ENCODE measurements at places on chromosomes 5 and 9.
A peak's percentile ranks its signal among the peaks of the same experiment; 100 is the strongest.

DNA sequence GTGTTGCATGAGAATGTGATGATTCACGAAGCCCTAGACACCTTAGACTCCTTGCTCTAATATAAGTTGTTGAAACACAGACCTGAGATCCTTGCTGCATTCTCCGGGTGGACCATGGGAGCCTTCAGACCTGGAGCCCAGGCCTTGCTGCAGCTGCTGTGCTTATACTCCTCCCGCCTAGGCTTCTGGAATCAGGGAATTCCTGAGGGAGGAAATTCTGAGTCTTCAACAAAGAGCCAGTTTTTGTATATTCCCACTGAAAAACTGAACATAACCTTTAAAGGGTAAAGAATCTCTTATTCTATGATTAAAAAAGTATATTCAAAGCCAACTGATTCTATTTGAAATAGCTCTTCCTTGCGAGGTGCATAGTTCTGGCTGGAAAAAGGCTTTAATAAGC, 245.1 kb upstream of the ELAVL2 start:
- no peaks in the 10 kb centered on the region for H3K4me1 ChIP-seq
- no peak for DNase-seq
- H3K27ac ChIP-seq: no peak overlapping the region
- no peaks in the 10 kb centered on the region for H3K36me3 ChIP-seq

- H3K27ac ChIP-seq: no peak overlapping the region
- H3K4me3 ChIP-seq: no peak overlapping the region
- no peaks in the 10 kb centered on the region for H3K27me3 ChIP-seq
- no peaks in the 10 kb centered on the region for H3K36me3 ChIP-seq
- H3K4me1 ChIP-seq: no peaks in the 10 kb centered on the region
These were observed 1536.2 kb upstream of the CDH9 start for GRCh38 chr5:28574606-28575005.

GRCh38 chr9:71647094-71647591, 121.2 kb downstream of the CEMIP2 start:
- H3K4me1 ChIP-seq: peaks cover 11% of the 10 kb centered on the region
- H3K4me3 ChIP-seq: no peak overlapping the region
- H3K36me3 ChIP-seq: no peaks in the 10 kb centered on the region
- no peaks in the 10 kb centered on the region for H3K27me3 ChIP-seq

DNA sequence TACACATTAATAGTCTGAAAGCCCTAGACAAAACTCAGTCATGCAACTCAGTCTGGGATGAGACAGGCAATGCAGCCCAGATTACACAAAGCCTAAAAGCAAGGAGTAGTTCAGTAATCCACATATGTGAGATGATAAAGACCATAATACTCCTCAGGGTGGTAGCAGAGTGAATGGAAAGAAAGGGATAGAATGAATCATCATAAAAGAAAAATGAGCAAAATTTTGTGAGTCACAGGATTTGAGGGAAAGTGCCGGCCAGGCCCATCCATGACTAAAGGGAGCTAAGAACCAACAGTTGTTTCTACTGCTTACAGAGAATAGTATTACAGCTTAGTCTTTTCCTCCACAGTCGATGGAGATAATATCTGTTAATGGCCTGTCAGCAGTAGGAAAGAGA, 90.0 kb upstream of the POU5F2 start:
- DNase-seq: no peak
- H3K27me3 ChIP-seq: no peaks in the 10 kb centered on the region
- no peak overlapping the region for H3K27ac ChIP-seq
- H3K4me1 ChIP-seq: no peaks in the 10 kb centered on the region

- H3K4me1 ChIP-seq: peaks cover 4% of the 10 kb centered on the region
- no peaks in the 10 kb centered on the region for H3K27me3 ChIP-seq
- no peak overlapping the region for H3K27ac ChIP-seq
- H3K36me3 ChIP-seq: no peaks in the 10 kb centered on the region
These were observed 440.4 kb upstream of the RIOK2 start for GRCh38 chr5:97623441-97623840.

GRCh38 chr9:112869041-112869529, 21.6 kb downstream of the SLC46A2 start:
- H3K27ac ChIP-seq: peak overlapping the region; percentile 51
- H3K27me3 ChIP-seq: no peaks in the 10 kb centered on the region
- no peak overlapping the region for H3K4me3 ChIP-seq
- H3K4me1 ChIP-seq: no peaks in the 10 kb centered on the region
- no peak for DNase-seq
- peaks cover 22% of the 10 kb centered on the region for H3K36me3 ChIP-seq

GRCh38 chr9:123637606-123637944, 281.6 kb downstream of the CRB2 start:
- DNase-seq: no peak
- no peaks in the 10 kb centered on the region for H3K36me3 ChIP-seq
- no peaks in the 10 kb centered on the region for H3K27me3 ChIP-seq
- H3K4me1 ChIP-seq: peaks cover 3% of the 10 kb centered on the region

DNA sequence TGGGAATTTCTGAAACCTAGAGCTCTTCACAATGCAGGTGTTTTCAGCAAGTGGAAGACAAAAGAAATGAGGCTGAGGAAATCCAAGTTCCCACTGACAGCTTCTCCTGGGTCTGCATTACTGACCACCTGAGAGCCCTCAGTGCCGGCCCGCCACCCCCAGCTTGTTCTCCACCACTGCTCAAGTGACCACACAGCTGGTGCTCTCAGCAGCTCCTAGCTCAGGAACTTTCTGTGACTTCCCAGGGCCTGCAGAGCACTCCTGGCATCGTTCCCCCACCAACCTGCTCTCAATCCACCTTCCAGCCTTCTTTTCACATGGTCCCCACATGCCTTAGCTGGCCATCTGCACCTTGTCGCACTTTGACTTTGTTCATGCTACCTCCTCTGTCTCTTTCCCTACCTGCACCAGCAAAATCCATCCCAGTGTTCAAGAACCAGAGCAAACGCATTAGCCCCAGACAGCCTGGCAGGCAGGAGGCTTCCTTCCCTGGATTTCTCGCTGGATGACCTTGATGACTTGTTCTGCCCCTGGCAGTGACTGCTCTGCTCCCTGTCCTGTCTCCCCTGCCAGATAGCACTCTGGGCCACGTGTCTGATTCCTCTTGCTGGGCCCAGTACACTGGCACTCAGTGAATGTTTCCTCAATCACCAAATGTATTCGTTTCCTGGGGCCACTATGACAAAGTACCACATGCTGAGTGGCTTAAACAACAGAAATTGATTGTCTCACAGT, 35.1 kb upstream of the NANS start:
- no peak for DNase-seq
- H3K36me3 ChIP-seq: peaks cover 41% of the 10 kb centered on the region
- no peak overlapping the region for H3K27ac ChIP-seq
- no peaks in the 10 kb centered on the region for H3K4me1 ChIP-seq
- no peak overlapping the region for H3K4me3 ChIP-seq

DNA sequence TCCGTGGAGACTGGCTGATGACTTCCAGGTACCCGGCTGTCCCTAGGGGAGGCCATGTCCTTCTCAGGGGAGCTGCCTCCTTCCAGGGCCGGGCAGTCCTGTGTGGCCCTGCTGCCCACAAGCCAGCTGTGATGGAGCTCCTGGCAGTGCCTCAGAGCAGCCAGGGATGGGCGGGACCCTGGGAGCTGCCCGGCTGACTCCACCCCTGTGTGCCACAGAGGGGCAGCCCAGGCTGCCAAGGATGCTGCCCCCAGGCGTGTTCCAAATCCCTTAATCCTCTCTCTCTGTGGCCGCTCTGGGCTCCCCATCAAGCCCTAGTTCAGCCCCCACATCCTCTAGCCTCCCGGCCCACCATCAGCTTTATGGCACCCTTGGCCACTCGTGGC, 7.0 kb upstream of the SCGB3A1 start:
- DNase-seq: peak; percentile 40
- no peaks in the 10 kb centered on the region for H3K36me3 ChIP-seq
- H3K27ac ChIP-seq: no peak overlapping the region
- H3K27me3 ChIP-seq: peaks cover 15% of the 10 kb centered on the region
- H3K4me1 ChIP-seq: no peaks in the 10 kb centered on the region

GRCh38 chr5:83487155-83487554, 15.6 kb downstream of the VCAN start:
- no peak overlapping the region for H3K4me3 ChIP-seq
- no peaks in the 10 kb centered on the region for H3K27me3 ChIP-seq
- H3K27ac ChIP-seq: no peak overlapping the region
- H3K4me1 ChIP-seq: no peaks in the 10 kb centered on the region

DNA sequence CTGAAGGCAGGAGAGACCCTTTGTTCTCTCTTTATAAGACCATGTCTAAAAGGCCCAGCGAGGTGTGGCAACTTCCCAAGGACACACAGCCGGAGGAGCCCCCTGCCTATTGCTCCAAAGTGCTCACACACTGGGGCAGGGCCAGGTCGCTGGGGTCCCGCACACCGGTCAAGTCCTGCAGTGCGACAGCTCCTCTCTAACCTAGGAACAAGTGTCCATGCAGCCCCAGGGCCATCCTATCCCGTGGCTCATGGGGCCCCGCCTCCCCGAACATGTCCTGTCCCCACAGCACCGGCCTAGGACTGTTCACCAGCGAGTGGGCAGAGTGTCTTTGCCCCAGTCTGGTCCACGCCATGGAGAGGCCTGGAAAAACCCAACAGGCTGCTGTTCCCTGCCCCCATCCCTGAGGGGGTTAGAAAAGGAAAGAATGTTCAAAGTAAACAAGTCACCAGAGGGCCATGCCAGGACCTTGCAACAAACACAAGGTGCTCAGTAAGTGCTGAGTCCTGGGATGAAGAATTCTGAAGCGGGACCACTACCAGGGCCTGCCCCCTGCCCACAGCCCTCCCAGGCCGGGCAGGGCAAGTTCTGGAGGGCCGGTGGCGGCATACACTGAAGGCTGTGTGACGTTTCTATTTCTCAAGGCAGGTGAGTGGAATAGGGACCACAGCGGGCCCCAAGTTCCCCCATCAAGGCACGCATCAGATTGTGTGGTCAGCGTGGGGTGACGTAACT, 938 bp downstream of the NINJ1 start:
- H3K27ac ChIP-seq: peak overlapping the region; percentile 94
- peaks cover 91% of the 10 kb centered on the region for H3K4me1 ChIP-seq
- peak; percentile 78 for DNase-seq
- H3K27me3 ChIP-seq: no peaks in the 10 kb centered on the region
- H3K36me3 ChIP-seq: no peaks in the 10 kb centered on the region

Measured in suprapubic skin (tissue), 4 donors.